T-helper 22 cell (primary cell): ENCODE measurements at places on chromosomes 3 and 15.
A peak's percentile ranks its signal among the peaks of the same experiment; 100 is the strongest.

- DNase-seq: no peak
These were observed 95.3 kb downstream of the IGF2BP2 start for GRCh38 chr3:185729337-185730055.

DNA sequence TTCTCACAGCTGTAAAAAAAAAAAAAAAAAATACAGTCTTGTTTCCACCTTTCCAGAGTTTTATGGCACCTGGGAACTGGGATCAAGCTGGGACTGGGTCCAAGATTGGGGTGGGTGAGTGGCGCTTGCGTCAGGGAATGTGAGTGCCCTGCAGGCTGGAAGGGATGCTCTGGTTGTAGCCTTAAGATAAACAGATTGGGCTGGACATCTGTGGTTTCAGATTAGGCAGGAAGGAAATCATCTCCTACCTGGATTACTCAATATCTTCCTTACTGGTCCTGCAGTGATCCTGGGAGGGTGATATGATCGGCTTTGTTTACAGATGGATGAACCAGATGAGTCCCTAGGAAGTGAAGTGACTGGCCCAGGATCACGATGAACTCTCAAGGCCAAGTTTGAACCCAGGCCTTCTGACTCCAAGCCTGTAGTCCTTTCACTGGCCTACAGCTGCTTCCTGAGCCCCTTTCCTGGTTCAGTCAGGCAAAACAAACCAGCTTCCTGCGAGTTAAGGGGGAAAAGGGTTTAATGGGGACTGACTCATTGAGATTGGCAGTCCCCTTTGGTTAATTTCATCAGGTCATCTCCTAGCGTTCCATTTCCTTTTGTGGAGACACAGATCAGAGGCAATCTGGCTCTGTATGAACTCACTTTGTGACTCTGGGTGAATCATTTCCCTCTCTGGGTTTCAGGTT is 179.8 kb downstream of the THSD4 start:
- DNase-seq: no peak

DNA sequence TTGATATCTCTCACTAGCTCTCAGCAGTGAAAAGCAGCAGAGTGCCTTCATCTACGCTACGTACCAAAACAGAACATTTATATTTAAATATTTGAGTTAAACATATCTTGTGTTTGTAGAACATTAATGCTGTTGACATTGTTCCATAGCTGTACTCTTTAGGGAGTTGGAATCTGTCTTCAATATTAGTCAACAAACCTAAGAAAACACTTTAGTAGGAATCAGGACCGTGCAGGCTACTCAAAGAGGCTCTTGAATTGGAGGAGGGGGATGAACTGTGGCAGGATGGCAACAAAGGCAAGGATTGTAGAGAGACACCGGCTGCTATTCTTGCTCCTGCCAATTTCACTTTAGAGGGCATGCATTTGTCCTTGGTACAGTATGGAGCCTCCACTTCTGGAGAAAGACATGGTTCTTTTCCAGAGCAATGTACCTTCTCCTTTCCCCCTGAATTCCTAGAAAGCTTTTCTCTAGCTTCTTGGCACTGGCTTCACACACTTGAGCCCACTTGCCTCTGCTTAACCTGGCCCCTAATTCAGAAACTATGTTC is 265.9 kb downstream of the CD47 start:
- no peak for DNase-seq

- no peak for DNase-seq
These were observed 154.6 kb downstream of the LRTM1 start for GRCh38 chr3:54773271-54773670.

DNA sequence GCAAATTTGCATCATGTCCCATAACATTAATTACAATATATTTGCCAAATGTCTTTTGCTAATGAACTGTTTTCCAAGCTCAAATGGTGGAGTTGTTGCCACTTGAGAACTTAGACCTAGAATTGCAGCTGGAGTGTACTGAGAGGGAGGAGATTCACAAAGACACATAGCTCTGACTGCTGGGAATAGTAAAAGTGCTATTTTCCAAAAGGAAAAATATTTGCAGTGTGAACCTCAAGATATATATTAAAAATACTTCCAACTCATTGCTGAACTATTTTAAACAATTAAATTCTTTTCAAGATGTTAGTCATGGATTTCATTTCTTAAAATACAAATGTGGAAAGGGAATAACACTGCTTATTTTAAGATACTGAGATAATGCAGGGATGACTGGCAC is 666.8 kb upstream of the ARPP21 start:
- DNase-seq: no peak

DNA sequence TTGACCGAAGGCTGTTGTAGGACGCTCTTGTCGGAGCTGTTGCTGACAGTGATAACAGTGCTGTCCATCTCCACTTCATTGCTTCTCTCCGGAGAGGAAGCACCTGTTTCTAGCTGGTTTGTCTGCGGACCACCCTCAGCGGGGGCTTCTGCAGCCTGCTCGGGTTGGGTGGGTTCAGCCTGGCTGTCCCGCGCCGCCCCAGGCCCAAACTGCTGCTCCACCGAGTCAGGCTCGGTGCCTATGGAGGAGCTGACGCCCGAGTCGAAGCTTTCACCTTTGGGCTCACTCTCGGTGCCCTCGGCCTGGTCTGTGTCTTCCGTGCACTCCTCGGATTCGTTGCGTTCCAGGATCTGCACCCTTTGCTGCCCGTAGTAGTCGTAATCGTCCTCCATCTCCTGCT is 56.9 kb downstream of the TIGIT start:
- no peak for DNase-seq

GRCh38 chr3:120795959-120796358 is 53.4 kb downstream of the GTF2E1 start:
- no peak for DNase-seq

DNA sequence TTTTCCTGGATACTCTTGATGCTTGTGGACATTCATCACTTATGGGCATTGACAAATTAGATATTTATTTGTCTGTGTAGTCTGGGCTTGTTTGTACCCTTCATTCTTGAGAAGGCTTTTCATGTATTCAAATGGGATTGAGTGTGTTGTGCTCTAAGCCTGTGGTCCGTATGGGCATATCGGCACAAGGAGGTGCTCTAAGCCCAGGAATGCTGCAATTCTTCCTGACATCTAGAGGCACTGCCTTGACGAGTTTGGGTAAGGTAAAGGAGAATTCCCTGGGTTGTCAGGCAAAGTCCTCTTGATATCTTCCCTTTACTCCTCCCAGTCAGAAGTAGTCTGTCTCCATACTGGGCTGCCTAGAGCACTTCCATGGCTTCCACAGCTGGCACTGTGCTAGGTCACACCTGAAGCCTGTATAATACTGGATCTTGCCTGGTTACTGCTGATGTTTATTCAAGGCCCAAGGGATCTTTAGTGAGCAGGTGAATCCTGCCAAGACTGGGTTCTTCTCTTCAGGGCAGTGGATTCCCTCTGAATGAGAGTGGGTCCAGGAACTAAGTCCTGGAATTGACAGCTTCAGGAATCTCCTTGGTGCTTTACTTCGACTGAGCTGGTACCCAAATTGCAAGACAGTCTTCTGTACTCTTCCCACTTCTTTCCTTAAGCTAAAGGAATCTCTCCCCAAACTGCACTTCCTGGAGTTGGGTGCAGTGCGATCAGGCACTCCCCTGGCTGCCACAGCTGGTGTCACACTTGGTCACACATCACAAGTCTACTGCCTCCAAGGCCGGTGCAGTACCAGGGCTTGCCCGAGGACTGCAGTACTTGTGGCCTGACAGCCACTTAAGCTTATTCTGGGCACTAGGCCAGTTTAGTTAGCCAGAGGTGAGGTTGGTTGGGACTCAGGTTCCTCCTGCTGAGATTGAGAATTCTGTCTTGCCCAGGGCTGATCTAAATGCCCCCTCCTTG is 46.0 kb downstream of the GALK2 start:
- no peak for DNase-seq

DNA sequence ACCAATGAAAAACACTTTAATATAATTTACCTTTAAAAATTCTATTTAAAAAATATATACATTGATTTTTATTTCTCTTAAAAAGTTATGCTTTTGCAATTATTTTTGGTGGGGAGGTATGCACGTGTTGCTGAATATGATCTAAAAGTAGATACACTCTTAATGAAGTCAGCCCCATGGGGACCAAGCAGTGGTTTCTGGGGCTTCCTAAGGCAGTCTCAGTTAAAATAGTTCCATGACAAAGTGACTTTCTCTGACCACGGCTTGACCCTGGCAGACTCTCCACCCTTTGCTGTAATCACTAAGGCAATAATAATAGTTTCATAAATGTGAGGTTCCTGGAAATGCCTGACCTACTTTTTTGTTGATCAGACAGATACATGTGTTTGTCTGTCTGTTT is 50.4 kb downstream of the CCR4 start:
- DNase-seq: no peak

DNA sequence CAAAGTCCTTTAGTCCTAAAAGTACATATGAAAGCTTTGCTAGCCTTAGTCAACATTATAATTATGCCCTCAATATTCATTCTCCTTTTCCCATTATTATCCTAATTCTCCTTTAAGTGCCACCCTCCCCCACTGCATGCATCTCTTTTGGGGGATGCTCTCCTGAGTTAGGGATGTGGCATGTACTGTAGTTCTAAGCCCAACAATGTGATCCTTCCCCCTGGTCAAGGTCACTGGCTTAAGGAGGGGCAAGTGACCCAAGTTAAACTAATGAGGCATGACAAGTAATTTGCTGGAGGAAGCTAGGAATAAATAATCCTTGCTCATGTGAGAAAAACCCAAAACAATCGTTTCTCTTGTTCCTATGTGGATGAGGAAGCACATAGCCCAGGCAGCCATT is 343.9 kb upstream of the SUCLG2 start:
- DNase-seq: no peak

- DNase-seq: peak; percentile 60
These were observed at the start of gene MCTP2 for GRCh38 chr15:94230883-94231722. TSS of gene MCTP2 (plus strand) at chr15:94231561. CDS start at chr15:94298266, 66,705 bp downstream.

- DNase-seq: no peak
These were observed 977.5 kb upstream of the CFAP20DC start for GRCh38 chr3:60027335-60027734.

DNA sequence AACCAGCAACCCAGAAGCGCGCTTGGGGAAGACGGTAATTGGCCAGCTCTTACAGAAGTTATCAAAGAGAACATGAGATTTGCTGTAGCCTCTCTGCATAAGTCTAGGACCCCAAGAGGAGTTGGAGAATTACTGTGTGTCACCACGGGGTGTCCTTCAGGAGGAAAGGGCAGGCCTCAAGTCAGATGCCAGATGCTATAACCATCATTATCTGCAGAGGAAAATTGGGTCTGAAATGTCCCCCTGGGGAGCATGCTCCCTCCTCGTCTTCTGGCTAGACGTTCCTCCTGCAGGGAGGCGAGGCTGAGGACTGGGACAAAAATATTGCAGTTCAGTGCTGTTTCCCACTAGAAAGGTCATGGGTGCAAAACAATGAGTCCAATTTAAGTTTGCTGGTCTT is 380.5 kb upstream of the CFAP20DC start:
- no peak for DNase-seq

DNA sequence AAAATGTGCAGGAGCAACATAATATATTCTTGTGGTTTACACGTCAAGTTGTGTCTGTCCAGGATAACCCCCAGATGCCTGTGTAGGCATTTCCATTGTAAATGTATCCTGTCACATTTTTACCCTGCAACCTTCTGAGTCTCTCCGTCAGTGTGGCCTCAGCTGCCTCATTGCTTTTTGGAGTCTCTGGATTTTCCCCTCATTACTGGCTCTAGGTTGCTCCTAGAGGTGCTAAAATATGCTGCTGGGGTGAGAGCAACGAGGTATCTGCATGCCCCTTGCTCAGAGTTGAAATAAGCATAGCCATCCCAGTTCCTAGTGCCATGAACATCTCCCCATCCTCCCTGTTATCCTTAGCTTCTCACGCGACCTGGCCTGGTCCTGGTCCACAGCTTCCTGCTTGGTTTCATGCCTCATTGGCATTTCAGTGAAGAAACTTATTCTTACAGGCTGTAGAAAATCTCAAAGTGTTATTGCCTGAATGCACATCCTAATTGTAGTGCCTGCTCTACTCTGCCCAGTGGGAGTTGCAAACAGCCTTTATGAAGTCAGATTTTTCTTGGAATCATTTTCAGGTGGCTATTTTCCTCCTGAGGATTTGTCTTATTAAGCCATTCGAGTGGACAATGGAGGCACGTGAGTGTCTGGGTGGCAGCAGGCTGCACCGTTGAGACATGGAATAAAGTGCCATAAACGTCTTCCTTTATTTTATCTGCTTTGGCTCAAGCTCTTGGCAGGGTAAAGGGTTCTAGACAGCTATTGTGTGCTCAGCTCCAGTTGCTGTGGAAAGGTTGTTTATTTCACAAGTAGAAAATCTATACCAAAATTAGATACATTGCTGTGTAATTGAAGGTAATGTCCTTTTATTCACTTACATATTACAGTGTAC is 33.2 kb downstream of the OXNAD1 start:
- DNase-seq: no peak

GRCh38 chr3:48847053-48847503 is 596 bp downstream of the PRKAR2A start:
- DNase-seq: peak; percentile 36

GRCh38 chr15:36218322-36218721 is 361.1 kb upstream of the CDIN1 start:
- no peak for DNase-seq

DNA sequence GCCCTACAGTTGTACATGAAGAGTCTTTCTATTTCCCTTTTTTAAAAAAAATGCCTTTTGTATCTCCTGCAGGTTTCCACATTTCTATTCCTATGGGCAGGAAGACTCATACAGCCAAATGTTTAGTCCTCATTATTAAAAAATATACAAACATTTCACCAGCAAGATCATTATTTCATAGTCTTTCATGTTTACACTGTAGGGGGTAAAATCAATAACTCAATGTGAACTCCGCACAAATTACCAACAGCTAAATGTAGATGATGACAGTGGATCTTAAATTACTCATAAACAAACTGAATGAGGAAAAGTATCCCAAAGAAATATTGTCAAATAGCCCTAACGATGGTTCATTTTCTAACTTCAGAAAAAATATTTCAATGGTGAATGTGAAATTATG is 99.5 kb downstream of the MAGI1 start:
- no peak for DNase-seq

GRCh38 chr3:5732081-5732480 is 544.6 kb downstream of the EDEM1 start:
- no peak for DNase-seq

GRCh38 chr15:37098468-37099318 is 1.7 kb downstream of the MEIS2 start:
- no peak for DNase-seq

DNA sequence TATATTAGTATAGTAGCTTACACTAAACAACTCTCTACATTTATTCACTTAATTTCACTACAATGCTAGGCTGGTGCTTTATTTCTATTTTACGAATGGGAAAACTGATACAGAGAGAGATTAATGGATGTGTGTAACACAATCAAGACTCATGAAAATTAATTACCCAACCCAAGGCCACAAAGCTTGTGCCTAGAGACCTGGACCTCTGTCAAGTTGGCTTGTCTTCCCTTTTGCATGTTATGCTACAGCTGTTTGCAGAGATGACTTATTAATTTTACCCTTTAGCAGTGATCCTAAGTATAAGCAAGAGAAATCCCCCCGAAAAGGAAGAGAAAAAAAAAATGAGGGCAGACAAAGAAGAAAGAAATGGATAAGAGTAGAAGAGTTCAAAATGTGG is 162.5 kb downstream of the C3orf38 start:
- no peak for DNase-seq

- DNase-seq: no peak
These were observed 56.9 kb downstream of the LRCH3 start for GRCh38 chr3:197847866-197848401.
